ENCODE measurements at places on chromosomes 13 and 19.

- no peak for DNase-seq
Measured at GRCh38 chr13:22198641-22199217, 527.9 kb downstream of the FGF9 start.

DNA sequence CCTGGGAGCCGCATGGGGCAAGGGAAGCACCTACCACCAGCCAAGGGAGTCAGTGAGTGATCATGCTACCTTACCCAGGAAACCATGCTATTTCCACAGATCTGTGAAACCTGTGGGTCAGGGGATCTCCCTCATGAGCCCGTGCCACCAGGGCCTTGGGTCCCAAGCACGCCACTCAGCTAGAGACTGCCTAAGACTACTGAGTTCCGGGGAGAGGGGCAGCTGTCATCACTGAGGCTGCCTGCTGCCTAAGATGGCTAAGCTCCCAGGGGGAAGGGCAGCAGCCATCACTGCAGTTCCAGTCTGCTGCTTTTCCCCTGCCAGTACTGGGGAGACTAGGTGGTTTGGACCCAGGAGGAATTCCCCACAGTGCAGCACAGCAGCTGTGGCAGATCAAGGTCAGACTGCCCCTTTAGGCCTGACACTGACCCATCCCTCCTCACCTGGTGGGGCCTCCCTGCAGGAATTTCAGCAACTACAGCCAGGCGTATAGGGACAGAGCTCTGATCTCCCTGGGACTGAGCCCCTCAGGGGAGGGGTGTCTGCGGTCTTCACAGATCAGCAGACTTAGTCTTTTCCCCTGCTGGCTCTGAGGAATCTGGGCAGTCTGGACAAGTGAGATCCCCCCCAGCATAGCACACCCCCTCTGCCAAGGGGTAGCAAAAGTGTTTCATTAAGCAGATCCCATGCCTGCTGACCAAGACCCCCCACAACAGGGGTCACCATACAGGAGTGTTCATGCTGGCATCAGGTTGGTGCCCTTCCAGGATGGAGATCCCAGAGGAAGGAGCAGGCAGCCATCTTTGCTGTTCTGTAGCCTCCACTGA lies 26.9 kb downstream of the VSTM2B start:
- no peak for DNase-seq

DNA sequence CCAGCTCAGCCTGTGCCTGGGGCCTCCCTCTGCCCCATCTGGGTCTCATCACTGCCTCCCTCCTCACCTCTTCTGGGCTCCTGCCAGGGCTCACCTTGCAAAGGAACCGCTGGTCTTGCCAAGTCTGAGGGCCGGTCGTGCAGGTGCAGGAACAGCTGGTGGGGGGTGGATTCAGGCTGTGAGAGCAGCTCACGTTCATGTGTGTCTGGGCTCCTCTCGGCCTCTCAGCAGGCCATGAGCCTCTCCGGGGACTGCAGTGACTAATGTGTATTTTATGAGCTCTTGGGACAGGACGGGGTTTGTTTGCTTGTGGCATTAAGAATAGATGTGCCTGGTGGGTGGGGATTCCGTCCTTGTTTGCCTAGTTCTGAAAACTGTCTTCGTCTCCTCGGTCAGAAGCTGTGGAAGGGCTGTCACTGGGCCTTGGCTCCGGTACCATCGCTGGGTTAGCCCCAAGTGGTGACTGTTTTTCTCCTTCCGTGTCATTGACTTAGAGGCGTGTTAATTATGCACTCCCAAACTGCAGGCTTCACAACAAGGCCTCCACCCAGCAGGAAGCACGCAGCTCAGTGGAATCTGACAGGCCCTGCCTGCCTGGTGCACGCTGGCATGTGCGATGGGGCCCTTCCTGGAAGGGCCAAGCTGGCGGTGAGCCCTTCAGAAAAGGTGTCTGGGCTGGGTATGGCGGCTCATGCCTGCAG lies 77.6 kb downstream of the KDM4B start:
- DNase-seq = peak; percentile 97

DNA sequence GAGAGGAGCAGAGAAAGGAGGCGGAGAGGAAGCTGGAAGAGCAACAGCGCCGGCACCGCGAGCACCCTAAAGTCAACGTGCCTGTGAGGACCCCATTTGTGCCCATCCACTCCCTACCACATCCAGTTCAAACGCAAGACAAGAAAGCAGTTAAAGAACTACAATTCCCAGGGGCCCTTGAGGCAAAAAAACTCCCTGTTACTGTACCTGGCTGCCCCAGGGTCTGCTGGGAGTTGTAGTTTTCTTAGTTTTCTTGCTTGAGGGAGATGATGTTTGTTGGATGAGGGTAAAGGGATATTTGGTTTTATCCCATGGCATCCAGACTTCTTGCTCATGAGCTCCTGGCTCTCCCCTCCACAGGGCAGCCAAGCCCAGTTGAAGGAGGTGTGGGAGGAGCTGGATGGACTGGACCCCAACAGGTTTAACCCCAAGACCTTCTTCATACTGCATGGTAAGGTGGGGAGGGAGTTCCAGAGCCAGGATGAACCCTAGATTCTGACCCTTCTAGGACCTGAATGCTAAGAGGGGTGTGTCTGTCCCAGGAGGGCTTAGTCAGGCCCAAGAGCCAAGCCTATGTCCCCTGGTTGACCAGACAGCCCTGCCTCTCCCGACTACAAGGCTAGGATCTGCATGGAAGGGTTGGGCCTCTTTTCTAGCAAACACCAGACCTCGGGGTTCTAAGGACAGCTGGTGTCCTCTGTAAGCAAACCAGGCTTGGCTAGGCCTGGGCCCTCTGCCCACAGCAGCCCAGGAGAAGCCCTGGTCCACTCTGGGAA lies 13.2 kb downstream of the NUCB1 start:
- no peak for DNase-seq

DNA sequence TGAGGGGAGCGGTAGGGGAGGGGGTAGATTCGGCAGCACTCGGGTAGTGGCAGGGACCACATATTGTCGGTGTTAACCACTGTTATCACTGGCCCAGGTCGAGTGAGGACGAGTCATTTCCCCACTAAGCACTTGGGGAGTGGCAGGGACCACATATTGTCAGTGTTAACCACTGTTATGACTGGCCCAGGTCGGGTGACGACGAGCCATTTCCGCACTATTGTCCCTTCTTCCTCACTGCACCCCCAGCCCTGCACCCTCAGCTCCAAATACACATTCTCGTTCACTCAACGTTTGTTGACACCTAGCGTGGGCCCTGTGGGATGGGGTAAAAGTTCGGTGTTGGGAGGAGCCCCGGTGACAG lies 467 bp upstream of the CLN5 start:
- no peak for DNase-seq

DNA sequence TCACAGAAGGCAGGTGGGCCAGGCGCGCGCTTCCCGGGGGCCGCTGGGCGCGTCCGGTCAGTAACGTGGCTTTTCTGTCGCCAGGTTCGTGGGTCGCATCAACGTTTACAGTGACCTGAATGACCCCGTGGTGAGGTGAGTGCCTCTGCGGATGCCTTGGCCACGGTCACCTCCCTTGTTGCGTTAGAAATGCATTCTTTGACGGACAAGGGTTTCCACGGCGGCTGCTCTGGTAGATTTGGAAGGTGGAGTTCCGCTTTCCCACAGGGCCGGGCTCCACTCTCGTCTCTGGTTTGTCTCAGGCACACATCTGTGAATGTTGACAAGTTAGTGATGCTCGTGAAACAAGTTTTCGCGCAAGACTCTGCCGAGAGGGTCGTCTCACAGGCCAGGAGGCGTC lies 130.0 kb downstream of the ATP11A start:
- no peak for DNase-seq

DNA sequence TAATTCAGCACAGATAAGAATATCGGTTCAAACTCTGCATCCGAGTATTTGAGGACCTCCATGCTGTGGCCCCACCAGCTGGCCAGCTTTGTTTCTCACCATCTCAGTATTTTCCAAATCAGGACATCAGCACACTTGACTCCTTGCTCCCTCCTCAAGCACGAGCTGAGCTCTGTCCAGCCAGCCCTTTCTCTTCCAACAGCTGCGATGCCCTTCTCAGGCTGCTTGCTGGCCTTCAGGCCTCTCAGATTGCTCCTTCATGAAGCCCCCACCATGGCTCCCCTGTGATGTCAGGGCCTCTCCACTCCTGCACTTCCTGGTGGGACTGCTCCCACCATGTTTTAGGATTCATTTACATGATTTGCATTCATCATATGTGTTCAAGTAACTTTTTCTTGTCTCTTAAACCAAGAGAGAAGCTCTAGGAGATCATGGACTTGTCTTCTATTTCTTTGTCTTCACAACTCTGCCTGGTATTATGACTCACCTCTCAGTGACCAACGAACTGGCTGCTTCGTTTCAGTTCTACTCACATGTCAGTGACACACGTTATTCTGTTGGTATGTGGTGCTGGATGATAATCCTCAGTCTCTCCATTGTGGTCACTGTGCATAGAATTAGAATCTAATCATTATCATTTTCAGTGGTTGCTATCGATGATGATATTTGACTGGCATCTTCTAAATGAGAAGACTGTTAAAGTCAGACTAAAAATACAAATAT lies 471.7 kb downstream of the EFNB2 start:
- DNase-seq = no peak

GRCh38 chr19:46513461-46514236 lies 18.0 kb upstream of the PNMA8B start:
- peak; percentile 59 for DNase-seq

DNA sequence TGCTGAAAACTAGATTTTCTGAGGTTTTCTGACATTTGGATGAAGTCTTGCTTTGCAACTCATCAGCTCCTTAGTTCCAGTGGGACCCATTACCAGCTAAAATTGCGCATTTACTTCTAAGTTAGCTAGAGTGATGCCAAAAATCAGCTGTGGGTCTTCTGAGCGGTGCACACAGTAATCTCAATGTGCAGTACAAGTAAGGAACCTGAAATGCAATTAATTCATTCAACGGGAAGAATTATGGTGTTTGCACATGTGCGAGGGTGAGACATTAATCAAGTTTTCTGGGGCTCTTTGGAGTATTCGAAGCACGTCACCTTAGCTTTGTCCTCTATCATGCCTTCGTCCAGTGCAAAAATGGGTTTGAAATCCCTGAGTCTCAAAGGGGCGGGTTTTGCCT lies 146.2 kb downstream of the MYO16 start:
- DNase-seq = no peak

- no peak for DNase-seq
Measured at GRCh38 chr13:29954082-29955028, 103.9 kb upstream of the UBL3 start.

GRCh38 chr19:7698583-7698982 lies 3.3 kb downstream of the FCER2 start:
- no peak for DNase-seq
